ENCODE measurements at places on chromosomes 12 and 14.

DNA sequence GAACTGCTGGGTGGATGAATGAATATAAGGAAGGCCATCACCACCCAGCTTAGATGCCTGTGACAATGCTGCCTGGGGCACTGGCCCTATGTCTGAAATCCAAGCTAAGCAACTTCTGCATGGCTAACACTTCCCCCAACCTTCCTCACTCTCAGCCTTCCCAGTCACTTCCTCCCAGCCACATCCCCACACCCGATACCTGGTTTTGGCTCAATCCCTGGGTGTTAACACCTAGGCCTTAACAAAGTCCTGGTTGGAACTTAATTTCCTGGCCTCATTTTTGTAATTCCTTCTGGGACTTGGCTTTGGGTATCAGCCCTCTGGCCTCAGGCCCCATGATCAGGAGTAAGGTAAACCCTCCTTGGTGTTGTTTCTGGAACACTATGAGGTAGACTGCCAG, 110.0 kb downstream of the EFCAB11 start:
- no peak for DNase-seq

GRCh38 chr14:60646226-60646818, 3.0 kb downstream of the SIX1 start:
- no peak for DNase-seq

GRCh38 chr12:26399381-26399780, 204.0 kb downstream of the SSPN start:
- no peak for DNase-seq

- no peak for DNase-seq
Measured at GRCh38 chr14:23573384-23574015, 5.1 kb downstream of the JPH4 start.

GRCh38 chr12:58007875-58008274, 66.5 kb downstream of the ATP23 start:
- DNase-seq: no peak

- DNase-seq: no peak
Measured at GRCh38 chr12:19841451-19841850, 402.2 kb downstream of the AEBP2 start.

DNA sequence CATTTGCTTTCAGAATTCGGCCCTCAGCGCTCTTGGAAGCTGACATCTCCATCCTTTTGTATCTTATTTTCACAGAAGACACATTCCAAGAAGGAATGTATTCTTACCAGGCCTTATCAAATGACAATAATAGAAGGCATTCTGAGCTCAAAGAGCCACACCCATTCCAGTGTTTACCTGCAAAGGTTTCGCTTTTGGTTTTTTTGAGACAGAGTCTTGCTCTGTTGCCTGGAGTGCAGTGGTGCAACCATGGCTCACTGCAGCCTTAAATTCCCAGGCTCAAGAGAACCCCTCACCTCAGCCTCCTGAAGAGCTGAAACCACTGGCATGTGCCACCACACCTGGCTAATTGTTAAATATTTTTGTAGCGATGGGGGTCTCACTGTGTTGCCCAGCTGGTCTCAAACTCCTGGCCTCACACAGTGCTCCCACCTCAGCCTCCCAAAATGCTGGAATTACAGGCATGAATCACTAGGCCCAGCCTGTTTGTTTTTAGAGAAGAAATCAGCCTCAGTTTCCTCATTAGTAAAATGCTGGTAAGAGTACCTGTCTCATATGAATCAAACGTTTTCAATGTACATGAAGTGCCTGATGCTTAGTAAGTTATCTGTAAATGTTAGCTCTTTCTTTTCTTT, 69.2 kb downstream of the SLC6A12 start:
- DNase-seq: no peak

GRCh38 chr14:34437729-34438080, 24.3 kb downstream of the SPTSSA start:
- DNase-seq: no peak

DNA sequence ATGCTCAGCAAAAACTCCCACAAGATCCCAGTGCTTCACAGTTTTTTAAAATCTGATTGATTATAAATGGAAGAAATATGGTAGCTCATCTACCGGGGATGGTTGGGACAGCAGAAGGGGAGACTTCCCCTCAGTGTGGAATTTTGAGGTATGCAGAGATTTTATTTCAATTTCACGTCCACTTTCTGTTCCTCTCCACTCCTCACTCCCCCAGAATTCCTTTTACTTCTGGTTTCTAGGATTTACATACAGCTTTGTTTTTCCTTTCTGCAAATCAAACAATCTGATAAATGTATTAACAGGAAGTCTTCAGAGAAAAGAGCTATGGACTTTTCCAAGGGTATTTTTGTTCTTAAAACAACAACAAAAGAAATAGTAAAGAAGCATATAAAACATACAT, 181.5 kb upstream of the ARHGAP5 start:
- DNase-seq: no peak

DNA sequence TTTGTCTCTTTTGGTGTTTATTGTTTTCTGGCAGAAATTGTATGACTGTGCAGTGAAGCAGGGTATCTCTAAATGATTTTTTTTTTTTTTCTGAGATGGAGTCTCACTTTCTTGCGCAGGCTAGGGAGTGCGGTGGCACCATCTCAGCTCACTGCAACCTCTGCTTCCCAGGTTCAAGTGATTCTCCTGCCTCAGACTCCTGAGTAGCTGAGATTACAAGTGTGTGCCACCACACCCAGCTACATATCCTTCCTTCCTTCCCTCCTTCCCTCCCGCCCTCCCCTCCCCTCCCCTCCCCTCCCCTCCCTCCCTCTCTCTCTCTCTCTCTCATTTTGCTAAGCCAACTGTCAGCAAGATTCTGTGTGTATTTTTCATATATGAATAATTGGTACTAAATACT, 94.4 kb downstream of the PPHLN1 start:
- no peak for DNase-seq

DNA sequence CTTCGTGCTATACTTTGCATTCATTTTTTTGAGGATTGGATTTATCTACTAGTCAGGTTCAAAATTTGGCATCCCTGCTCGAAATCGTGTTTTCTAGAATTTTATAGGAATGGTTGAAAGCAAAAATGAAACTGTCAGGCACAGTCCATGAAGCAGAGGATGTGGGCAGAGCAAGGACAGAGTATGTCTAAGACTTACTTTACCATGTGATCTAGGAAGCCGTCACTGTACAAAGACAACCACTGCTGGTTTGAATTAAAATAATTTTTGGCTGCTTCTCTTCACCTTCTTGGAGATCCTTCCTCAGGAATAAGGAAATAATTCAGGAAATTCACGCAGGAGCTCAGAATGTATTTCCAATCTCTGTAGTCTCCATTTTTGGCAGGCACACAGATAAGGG, 31.6 kb upstream of the SGPP1 start:
- DNase-seq: no peak

- no peak for DNase-seq
Measured at GRCh38 chr14:83151571-83151970, 1617.9 kb upstream of the SEL1L start.

DNA sequence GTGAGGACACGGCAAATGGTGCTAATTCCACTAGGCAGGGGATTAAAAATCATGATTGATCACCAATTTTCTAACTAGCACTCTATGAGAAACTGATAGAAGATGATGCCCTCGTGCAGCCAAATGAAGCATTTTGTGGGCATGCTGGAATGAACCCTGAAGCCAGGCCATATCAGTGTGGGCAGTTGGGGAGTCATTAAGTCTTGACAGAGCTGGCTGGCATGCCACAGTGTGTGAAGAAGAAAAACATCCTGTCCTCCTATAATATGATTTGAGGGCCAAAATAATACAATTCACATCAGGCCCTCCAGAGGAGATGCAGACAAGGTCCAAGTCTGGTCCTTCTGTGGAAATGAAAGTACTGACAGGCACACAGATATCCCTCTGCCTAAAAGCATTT, 107.1 kb downstream of the TMTC1 start:
- DNase-seq: no peak

GRCh38 chr14:96616161-96616721, 114.1 kb downstream of the PAPOLA start:
- DNase-seq: no peak

GRCh38 chr14:60355768-60356167, 106.7 kb downstream of the PPM1A start:
- DNase-seq: no peak

DNA sequence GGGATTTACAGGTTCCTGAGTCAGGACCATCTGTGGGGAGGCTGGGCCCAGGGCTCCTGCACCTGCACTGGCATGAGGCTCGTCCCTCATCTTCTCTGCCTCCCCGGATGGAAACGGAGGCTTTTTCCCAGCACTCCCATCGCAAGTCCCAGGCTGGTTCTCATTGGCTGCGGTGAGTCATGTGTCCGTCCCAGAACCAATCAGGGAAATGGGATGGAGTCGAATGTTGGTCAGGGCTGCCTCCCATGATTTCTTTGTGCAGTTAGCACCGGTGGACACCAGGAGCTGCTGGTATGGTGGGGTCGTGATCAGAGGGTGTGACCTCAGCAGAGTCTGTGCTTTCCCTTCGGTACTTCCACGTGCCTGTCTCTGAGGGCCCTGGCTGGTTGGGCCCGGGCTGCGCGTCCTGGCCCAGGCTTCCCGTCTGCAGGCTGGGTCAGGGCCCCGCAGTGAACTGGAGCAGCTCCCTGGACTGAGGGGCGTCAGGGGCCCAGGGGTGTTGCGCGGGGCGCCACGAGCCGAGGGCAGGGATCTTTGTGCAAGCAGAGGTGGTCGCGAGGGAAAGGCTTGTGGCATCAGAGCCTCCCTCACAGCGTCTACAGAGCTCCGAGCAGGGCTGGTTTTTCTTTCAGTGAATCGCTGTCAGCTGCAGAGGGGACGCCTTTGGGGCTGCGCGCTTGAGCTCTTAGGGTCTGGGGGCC, 168.1 kb downstream of the ADGRD1 start:
- no peak for DNase-seq

- no peak for DNase-seq
Measured at GRCh38 chr12:80053051-80053790, 46.1 kb upstream of the OTOGL start.

DNA sequence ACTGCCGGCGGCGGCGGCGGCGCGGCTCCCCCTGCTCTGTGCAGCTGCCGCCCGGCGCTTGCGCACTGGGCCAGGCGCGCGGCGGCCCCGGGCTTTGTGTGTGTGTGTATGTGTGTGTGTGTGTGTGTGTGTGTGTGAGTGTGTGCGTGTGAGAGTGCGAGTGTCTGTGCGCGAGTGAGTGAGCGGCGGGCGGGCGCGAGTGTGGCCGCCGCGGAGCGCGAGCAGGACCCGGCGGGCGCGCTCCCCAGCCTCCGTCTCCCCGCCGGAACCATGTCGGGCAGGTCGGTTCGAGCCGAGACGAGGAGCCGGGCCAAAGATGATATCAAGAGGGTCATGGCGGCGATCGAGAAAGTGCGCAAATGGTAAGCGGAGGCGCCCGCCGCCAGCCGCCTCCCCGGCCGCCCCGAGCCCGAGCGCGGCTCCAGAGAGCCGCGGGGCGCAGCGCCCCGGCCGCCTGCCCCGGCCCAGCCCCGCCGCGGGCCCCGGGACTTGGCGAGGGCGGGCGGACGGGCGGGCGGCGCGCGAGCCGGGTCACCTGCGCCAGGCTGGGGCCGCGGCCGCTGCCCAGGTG, at the start of gene BCL7A:
Gene BCL7A (plus strand): TSS at position 63 of the 571 bp plus-strand sequence. CDS start 208 bp downstream, at position 271.
- DNase-seq: peak; percentile 44

GRCh38 chr14:103594265-103594664, 31.5 kb downstream of the COA8 start:
- no peak for DNase-seq

DNA sequence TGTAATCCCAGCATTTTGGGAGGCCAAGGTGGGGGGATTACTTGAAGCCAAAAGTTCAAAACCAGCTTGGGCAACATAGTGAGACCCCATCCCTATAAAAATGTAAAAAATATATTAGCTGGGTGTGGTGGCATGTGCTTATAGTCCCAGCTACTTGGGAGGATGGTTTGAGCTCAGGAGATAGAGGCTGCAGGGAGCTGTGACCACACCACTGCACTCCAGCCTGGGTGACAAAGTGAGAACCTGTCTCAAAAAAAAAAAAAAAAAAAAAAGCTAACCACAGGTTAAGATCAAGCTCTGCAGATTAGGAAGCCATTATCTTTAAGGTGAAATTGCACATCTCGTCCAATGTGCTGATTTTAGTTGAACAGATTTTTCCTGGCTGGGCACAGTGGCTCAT, 23.7 kb upstream of the CERS5 start:
- DNase-seq: no peak

GRCh38 chr12:84785281-84785680, 127.3 kb downstream of the SLC6A15 start:
- no peak for DNase-seq

DNA sequence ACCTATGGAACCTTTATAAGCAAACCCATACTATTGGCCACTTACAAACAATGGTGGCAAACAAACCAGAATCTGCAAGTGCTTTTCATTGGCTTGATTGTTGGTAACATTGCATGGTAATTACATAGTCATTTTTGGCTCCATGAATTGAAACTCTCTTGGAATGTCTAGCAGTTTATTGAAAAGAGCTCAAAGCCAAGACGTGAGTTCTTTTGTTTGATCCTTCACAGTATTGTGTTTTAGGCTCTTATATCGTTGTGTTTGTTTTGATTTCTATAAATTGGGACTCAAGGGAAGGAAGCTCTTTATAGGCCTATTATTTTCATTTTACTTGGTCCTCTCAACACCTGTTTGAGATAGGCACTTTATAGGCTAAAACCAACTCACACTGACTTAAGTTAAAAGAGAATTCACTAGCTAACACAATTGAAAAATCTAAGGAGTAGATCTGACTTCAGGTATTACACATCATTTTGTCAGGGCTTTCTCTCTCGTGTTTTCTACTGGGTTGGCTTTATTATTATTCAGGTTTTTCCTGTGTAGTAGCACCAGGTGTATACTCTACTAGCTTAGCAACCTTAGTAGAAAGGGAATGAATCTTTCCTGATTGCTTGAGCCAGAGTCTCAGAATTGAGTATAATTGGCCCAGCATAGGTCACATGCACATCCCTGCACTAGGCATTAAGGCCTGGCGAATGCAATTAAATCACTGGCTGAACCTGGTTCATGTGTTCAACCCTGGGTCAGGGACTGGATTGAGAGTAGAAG, 341.4 kb downstream of the RAD51B start:
- no peak for DNase-seq

DNA sequence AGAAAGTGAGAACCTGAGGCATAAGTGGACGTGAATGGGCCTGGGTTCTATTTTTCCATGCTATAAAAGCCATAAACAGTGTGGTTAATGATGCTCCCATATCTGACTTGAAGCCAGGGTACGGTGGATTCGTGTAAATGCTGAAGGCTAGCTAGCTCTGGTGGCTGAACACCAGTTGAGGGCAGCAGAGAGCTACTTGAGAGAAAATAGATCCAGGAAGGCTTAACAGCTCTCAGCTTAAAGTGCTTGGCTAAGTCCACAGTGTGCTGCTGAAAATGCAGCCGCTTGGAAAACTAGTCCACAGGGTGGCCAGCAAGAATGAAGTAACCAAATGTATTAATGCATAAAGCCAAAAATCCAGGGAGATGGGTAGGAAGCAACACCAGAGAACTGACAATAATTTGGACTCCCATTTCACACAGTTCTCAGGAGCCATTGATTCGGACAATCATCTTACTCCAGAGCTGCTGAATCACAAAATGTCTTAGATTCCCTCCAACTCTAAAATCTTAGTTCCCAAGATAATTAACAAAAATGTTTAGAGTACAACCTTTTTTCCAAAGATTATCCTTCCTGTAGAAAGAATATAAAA, 15.0 kb upstream of the FOXG1 start:
- DNase-seq: no peak

GRCh38 chr12:19277711-19278110, 148.2 kb downstream of the PLEKHA5 start:
- DNase-seq: no peak

GRCh38 chr14:72472845-72473244, 421.1 kb downstream of the DPF3 start:
- no peak for DNase-seq

GRCh38 chr14:99534333-99534732, 53.1 kb downstream of the CCNK start:
- no peak for DNase-seq

- no peak for DNase-seq
Measured at GRCh38 chr14:70827347-70827746, 18.0 kb upstream of the MAP3K9 start.
